ENCODE measurements at places on chromosomes 16 and 17.
A peak's percentile ranks its signal among the peaks of the same experiment; 100 is the strongest.

DNA sequence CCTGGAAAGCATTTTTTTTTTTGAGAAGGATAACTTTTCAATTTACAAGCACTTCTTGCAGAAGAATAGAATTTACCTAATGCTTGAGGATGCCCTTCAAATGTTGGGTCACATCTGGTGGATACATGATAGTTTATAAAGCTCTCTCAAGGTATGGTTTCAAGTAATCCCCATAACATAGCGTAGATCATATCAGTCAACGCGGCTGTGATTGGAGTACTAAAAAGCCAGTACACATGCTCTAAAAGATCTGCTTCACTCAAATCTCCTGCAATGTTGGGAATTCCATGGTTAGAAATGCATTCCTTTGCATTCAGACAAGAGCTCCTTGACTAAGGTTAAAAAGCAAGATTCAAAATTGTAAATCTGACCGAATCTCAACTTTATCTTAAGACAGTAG lies 3.9 kb upstream of the KCNJ16 start:
- no peak for DNase-seq

GRCh38 chr16:2785101-2785991 lies 2.0 kb downstream of the PRSS33 start:
- DNase-seq, result peak; percentile 54

- peak; percentile 43 for DNase-seq
These were observed 17.3 kb upstream of the HEXD start for GRCh38 chr17:82400830-82401229.

GRCh38 chr17:76581515-76581914 lies 4.1 kb downstream of the ST6GALNAC2 start:
- DNase-seq, result no peak

DNA sequence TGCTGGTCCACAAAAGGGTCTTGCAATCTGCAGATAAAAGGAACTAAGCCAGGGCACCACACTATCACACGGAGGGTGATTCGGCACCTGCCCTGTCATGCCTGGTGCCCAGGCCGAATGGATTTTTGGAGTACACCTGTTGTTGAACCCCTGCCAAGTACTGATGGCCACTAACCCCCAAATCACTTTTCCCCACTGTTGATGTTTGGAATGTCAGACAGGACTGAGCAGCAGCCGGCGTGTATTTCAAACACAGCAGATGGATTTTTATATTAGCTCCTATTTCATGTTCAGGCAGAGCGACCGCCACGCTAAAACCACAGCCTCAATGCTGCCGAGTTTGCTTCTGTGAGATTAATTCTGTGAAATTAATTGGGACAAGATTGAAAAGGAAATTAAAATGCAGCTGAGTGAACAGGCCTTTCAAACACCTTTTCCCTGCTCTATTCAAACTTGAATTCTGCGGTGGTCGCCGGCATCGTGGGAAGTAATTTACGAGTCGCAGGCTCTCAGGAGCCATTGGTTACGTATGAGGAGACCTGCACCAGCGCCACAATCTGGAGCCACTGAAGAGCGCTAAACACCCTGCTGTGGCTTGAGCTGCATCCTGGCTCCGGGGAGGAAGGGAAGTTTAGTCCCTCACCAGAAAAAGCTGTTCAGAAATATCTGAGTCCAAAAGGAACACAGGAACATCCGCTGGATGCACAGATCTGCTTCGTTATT lies 48.5 kb downstream of the SNX11 start:
- DNase-seq, result no peak

GRCh38 chr17:44628243-44629188 lies 27.8 kb upstream of the MEIOC start:
- DNase-seq, result no peak

DNA sequence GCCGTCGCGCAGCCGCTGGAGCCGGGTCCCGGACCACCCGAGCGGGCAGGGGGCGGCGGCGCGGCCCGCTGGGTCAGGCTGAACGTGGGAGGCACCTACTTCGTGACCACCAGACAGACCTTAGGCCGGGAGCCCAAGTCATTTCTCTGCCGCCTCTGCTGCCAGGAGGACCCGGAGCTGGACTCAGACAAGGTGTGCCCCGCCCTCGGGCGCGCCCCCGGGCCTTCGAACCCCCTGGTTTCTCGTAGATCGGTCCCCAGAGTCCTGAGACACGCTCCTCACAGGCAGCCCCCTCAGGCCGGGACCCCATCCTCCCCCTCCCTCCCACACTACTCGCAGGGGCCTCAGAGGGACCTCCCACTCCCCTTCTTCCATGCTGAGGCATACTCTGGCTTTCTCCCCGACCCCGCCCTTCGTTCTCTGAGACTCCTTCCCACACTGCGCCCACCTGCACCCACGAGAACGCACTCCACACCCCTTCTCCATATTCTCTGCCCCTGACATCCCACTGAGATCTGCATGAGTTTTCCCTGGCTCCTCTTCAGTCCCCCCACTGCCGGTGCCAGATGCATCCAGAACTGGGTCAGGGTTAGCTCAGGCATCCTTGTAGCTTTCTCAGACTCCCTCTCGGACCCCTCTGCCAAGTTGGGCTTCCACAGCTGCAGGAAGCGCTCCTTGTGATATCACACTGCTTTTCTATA lies 523 bp downstream of the KCTD2 start:
- no peak for DNase-seq

GRCh38 chr17:81384929-81385319 lies 10.3 kb upstream of the BAHCC1 start:
- no peak for DNase-seq

DNA sequence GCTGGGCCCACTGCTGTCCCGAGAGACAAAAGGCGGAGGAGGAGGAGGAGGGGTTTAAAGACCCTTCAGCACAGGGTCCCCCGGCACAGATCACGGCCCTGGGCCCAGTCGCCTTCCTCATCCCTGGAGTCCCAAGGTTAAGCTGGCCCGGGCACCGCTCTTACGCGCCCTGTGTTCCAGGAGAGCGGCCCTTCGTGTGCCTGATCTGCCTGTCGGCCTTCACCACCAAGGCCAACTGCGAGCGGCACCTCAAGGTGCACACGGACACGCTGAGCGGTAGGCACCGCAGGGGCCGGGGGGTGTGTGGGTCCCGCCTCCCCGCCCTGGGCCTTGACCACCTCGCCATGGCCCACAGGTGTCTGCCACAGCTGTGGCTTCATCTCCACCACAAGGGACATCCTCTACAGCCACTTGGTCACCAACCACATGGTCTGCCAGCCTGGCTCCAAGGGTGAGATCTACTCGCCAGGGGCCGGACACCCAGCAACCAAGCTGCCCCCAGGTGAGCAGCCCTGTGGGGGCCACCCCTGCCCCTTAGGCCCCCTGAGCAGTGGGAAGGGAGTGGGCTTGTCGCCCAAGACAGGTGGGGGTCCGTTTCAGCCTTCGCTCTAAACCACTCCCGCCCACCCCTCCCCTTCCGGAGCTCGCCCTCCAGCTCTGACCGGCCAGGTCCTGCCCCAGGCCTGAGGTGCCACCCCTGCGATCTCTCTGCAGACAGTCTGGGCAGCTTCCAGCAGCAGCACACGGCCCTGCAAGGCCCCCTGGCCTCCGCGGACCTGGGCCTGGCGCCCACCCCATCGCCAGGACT lies 37.6 kb upstream of the ZC3H18 start:
- DNase-seq, result no peak

All from stimulated activated CD4-positive, alpha-beta T cell treated with anti-CD3 and anti-CD28 coated beads, Interleukin-12 subunit alpha, Interleukin-12 subunit beta, amount 100 ng/mL, for 24 hours (primary cell).